ENCODE measurements at places on chromosomes 2 and 18.

GRCh38 chr18:9287036-9287435 lies 47.5 kb upstream of the TWSG1 start:
- no peak for DNase-seq

GRCh38 chr18:22172594-22173049 lies 3.2 kb downstream of the GATA6 start:
- no peak for DNase-seq

DNA sequence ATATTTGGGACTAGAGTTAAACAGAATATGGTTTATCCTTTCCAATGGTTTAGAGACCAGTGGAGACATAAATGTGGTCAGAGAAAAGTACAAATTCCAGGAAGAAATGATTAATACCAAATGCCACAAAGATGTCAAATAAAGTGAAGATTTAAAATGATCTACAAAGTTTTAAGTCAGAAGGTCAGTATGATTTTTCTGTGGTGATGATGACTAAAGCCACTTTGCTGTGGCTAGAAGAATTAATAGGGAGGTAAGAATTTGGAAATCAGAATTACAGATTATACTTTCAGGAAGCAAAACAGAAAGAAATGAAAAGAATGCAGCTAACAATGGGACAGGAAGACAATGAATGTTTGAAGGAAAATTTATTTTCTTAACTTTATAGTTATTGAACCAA lies 91.5 kb upstream of the CDH7 start:
- DNase-seq: no peak

DNA sequence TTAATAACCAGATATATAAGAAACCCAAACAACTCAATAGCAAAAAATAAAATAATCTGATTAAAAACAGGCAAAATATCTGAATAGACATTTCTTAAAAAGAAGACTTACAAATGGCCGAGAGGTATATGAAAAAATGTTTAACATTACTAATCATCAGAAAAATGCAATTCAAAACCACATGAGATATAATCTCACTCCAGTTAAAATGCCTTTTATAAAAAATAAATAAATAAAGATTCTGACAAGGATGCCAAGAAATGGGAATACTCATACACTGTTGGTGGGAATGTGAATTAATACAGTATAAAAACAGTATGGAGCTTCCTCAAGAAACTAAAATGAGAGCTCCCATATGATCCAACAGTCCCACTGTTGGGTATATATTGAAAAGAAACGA lies 33.9 kb upstream of the BMP10 start:
- DNase-seq: no peak

DNA sequence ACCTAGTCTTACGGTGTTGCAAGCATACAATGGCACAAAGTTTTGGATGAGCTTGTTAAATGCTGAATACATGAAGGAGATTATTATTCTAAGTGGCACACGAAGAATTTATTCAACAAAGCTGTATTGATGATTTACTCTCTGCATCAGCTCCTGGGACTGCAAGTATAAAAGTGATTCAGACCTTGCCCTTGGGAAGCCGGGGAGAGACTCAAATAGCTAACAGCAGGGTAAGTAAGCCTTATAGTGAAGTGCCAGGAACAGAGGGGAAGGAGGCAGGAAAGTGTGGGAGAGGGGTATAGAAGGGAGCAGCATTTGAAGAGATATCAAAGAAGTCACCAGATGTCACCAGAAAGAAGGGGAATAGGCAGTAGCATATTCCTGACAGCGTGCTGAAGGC lies 115.4 kb downstream of the MCFD2 start:
- no peak for DNase-seq

GRCh38 chr18:48090021-48090420 lies 159.6 kb upstream of the SMAD2 start:
- DNase-seq: no peak

GRCh38 chr2:127514485-127514884 lies 11.8 kb downstream of the IWS1 start:
- DNase-seq: no peak

DNA sequence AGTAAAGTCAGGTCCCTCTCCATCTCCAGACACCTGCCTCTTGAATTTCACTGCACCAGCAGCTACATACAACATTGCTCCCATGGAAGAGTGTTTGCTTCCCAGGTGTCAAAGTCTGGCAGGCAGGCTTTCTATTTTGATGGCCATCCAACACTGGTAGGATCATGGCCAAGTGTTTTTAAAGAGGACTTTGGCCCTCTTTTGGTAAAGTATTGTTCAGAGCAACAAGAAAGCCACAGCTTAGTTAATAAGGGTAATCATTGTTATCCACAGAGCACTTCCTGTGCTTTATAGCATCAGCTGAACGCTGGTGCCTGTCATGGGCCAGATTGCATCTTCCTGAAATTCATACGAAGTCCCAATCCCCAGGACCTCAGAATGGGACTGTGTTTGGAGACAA lies 133.2 kb downstream of the NCK2 start:
- no peak for DNase-seq

- DNase-seq: no peak
These were observed 43.0 kb upstream of the EFEMP1 start for GRCh38 chr2:55966401-55967118.

DNA sequence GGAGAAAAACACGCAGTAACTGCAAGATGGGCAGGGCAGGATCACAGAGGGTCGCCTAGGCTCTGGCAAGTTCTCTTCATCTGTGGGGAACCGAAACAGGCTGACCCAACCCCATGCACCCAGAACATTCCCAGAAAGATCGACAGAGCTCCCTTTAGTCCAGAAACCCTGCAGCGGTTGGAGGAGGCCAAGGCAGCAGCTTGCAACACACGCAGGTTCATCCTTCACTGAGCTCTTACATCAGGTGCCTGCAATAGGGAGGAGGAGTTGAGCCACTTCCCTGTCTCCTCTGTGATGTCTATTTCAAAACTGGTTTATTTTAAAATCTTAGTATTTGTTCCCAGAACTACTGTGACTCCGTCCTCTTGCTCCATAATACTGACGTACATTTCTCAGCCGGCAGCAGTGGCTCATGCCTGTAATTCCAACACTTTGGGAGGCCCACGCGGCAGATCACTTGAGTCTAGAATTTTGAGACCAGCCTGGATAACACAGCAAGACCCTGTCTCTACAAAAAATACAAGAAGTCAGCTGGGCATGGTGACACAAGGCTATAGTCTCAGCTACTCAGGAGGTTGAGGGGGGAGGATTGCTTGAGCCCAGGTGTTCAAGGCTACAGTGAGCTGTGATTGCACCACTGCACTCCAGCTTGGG lies 11.5 kb upstream of the SLC11A1 start:
- no peak for DNase-seq

GRCh38 chr18:27005589-27005988 lies 140.1 kb upstream of the AQP4 start:
- DNase-seq: no peak

DNA sequence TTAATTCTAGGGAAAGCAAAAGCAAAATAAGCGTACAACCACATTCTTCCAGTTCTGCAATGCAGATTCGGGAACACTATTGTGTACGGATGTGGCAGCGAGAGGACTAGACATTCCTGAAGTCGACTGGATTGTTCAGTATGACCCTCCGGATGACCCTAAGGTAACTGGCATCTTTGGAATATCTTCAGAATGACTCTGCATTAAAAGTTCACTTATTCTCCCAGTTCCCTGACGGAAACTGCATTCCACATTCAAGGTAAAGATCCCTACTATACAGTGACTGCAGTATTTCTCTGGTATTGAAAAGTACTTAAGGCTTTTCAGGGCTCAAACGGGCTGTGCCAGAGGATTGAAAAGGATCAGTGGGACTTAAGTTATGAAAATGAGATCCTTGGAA lies 10.9 kb downstream of the DDX18 start:
- DNase-seq: no peak

- no peak for DNase-seq
These were observed 26.7 kb downstream of the STARD6 start for GRCh38 chr18:54330768-54331548.

Measured in activated CD4-positive, alpha-beta T cell treated with anti-CD3 and anti-CD28 coated beads, Interleukin-2, amount 10 ng/mL, durations not matched to agents 24 days and 14 days (primary cell).